AG10803 (cell line): ENCODE measurements at places on chromosomes 6 and 20.

DNA sequence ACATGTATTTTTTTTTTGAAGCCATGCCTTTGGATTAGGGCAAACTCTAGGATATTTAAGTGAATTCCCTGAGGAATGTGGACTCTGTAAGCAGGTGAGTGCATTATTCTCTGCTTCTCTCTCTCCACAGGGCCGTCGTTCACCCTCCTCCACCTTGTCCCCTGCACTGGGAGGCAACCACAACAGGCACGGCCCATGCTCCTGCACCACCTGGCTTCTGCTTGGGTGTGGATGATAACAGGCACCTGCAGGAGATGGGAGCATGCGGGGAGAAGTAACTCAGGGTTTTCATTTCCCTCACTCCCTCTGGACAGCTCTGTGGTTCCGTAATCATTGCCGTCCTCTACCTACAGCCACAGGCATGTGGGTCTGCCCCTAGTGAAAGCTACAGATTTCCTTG is 43.4 kb downstream of the HLA-C start:
- DNase-seq, result no peak

DNA sequence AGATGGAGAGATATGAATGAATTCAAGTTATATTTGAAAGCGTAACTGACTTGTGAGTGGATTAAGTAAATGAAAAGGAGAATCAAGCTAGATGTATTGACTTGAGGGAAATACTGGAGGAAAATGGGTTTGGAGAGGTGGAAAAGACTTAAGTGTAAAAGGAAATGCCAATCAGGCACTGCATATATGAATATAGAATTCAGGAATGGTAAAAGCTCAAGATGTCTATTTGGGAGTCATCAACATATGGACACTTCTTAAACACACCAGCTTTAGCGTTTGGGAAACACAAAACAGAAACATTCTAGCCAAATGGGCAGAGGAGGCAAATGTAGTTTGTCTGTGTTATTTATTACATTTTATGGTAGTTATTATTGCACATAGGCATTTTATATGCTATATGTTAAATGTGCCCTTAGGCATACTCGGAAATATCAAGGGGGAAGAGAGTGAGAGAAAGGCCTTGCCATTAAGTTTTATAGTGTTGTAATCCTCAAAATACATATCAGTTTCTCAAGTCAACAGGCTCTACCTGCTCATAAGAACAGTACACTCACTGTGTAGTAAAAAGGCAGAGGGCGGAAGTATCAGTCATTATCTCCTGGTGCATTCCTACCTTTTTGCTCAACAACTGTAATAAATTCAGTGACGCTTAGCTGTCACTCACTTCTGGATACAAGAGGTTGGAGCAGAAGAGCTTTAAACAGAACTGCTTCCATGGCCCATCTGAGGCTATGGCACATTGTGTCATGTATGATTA is 33.7 kb upstream of the ME1 start:
- no peak for DNase-seq

DNA sequence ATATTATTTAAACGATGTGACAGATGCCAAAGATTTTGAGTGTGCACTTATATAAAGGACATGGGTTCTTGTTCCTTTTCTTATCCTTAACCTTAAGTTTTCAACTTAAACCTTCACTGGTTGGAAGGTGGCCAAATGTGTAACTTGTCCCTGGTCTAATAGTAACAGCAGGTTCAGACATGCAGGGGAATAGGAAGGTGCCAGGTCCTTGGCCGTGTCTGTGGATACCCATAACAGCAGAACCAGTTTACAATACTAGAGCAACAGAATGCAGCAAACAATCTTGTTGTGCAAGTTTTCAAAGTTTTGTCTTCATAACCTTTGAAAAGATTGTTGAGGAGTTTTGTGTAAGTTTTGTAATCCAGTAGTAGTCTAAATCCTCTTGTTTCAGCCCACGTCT is 4.4 kb downstream of the MYB start:
- no peak for DNase-seq

DNA sequence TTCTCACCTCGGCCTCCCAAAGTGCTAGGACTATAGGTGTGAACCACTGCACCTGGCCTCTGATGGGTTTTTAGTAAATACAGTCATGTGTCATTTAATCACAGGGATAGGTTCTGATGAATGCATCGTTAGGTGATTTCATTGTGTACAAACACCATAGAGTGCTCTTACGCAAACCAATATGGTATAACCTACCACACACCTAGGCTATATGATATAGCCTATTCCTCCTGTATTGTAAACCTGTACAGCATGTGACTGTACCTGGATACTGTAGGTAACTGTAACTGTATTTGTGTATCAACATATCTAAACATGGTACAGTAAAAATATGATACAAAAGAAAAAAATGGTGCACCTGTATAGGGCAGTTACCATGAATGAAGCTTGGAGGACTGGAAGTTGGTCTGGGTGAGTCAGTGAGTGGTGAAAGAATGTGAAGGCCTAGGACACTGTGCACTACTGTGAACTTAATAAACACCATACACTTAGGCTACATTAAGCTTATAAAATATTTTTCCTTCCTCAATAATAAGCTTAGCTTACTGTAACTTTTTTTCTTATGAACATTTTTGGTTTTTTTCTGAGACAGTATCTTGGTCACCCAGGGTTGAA is 10.0 kb downstream of the BICRAL start:
- peak; percentile 28 for DNase-seq

DNA sequence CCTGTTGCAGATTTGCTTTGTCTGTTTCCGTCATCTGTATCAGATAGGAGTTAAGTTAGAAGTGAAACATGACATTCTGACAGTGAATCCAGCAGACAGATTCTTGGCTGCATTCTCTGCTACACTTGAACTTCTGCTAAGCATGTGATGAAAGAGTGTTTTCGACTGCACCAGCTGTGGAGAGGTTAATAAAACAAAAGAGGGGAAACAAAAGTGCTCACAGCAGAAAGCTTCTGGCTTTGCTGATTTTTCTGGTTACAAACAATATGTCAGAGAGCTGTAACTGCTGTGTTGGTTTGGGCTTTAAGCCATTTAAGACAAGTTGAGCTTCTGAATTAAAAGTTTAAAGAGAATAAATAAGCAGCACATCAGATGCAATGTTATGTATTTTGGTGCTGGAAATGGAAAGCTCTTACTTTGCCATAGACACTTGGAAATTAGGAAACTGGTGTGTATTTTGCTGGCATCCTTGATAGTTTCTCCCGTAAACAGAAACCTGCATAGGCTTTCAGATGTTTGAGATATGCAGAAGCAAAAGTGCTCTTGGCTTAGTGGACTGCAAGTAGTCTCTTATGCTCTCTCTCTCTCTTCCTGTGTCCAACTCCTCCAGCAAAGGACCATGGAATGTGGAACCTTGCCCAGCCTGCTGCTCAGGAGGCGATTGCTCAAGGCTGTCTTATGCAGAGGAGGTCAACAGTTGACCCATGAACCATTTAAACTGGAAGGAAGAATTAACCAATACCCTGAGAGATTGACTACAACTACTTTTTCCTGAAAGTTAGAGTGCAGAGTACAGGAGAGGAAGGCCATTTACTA is 104.9 kb downstream of the RPS12 start:
- DNase-seq, result peak; percentile 89

- DNase-seq, result peak; percentile 42
These were observed 232.4 kb downstream of the UST start for GRCh38 chr6:148979014-148979901.

GRCh38 chr6:31572041-31572911 is at the start of gene LTA:
LTA (plus strand) TSS chr6:31572289; CDS start chr6:31572743, 454 bp downstream.
- DNase-seq, result no peak

DNA sequence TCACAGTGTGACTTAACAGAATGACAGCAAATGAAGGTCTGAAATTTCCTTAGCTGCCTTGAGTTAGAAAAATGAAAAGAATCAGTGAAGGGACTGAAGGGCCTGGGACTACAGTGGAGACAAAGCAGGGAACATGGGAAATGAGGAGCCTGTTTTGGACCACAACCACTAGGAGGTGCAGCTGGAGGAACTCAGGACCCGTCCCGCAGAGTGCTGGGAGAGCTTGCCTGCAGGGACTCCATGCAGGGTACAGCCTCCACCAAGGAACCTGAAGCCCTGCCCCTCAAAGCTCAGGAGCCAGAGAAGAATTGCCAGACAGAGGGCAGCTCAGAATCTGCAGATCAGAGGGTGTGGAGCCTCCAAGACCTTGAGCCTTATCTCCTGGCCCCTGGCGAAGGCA is 50.7 kb downstream of the LRFN2 start:
- DNase-seq, result no peak

- no peak for DNase-seq
These were observed 12.3 kb downstream of the TAF11 start for GRCh38 chr6:34875292-34876213.

DNA sequence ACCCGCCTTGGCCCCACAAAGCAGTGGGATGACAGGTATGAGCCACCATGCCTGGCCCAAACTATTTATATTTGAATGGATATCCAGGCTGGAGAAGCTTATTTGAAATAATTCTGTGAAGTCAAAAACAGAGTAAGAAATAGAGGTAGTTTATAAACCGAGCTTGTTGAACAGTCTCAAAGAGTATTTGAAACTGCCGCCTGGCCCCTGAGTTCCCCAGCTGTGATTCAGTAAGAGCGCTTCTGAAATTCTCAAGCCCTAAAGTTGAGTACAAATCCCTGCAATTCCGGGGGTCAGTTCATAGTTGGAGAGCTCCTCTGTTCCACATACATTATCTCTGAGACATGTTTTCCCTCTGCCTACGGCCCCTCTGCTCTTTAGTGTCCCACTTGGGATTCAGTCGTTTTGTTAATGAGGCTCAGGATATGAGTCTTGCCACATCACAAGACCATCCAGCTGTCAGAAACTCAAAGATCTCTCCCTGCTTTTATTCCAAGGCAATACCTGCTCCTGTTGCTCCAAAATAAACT is 127.8 kb downstream of the SOD2 start:
- no peak for DNase-seq

DNA sequence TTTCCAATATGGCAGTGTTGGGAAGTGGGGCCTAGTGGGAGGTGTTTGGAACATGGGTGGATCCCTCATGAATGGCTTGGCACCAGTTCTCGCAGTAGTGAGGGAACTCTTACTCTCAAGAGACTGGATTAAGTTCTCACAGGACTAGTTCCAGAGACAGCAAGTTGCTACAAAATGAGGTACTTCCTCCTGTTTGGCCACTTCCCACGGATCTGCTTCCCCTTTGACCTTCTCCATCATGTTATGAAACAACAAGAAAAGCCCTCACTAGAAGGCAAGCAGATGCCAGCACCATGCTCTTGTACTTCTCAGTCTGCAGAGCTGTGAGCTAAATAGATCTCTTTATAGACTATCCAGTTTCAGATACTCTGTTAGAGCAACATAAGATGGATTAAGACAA is 3.1 kb downstream of the RSPH3 start:
- no peak for DNase-seq

GRCh38 chr6:121460170-121460569 is 24.7 kb downstream of the GJA1 start:
- DNase-seq, result no peak

DNA sequence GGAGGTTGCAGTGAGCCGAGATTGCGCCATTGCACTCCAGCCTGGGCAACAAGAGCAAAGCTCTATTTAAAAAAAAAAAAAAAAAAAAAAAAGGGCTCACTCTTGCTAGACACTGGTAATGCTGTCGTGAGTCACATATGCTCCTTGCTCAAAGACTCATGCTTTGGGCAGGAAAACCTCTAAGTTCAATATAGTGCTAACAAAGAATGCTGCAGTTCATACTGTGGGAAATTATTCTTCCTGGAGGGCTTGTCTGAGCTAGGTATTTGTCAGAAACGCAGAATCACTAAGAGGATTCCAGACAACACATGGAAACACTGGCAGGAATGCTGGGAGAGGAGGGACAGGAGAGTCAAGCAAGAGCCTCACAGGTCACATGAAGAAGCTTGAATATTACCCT is 2.3 kb upstream of the LYRM2 start:
- DNase-seq, result peak; percentile 40
